D721Med (cell line): ENCODE measurements at places on chromosomes 5 and 9.

- DNase-seq = no peak
These were observed 278.0 kb upstream of the NUDT12 start for GRCh38 chr5:103840600-103840999.

DNA sequence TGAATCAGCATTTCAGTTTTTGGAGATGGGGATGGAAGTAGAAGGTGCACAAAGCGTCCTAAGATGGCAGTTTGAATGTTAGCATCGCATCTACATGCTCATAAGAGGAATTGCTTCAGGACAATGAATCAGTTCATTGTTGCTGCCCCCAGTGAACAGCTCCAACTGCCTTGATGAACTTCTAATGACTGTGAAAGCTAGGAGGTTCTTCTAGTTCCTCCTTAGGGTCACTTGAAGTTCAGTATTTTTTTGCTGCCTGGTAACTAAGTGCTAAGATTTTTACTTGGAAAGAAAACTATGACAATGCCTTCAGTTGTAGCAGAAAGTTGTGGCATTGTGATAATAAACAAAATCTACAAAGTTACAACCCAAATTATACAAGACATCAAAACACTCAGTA, 271.6 kb downstream of the RAB3C start:
- DNase-seq = no peak

- DNase-seq = no peak
These were observed 181.2 kb downstream of the PIK3R1 start for GRCh38 chr5:68396722-68397121.

DNA sequence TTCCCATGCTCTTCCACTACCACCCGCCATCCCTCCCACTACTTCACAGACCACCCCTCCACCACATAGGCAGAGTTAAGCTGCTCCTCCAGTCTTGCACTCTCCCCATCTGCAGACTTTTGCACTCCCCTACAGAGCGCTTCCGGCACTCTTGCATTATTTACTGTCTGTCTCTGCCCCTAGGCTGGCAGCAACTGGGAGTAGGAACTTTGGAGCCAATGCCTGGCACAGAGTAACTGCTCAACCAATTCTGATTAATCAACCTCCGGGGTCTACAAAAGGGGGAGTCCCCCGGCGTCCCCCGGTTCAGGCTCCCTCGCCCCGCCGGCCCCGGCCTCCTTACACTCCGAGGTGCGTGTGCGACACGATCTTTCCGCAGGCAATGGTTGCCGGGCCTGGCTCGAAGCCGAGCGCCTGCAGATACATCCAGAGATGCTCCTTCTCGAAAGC, 498 bp downstream of the HAUS6 start:
- no peak for DNase-seq

DNA sequence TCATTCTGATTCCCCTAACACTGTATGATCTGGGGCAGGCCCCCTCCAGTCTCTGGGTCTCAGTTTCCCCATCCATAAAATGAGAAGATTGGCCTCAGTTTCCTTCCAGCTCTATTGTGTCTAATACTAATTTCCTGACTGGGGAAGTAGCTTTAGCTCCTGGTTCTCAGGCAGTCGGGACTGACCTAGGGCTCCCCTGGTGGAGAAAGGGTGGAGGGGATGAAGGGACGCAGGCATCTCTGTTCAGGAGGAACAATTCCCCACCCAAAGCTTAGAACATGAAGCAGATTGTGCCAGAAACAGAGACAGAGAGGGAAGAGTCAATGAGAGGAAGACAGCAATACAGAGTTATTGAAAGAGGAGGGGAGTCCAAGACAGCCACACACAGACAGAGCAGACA, 14.2 kb upstream of the PTGS1 start:
- DNase-seq = no peak
